Dermis blood vessel endothelial cell (primary cell): ENCODE measurements at places on chromosomes 6 and 20. TPM values are rescaled to one million over a fixed set of nuclear protein-coding genes. Genes with fewer than 3 reads are reported as not detected.
A peak's percentile ranks its signal among the peaks of the same experiment; 100 is the strongest.

DNA sequence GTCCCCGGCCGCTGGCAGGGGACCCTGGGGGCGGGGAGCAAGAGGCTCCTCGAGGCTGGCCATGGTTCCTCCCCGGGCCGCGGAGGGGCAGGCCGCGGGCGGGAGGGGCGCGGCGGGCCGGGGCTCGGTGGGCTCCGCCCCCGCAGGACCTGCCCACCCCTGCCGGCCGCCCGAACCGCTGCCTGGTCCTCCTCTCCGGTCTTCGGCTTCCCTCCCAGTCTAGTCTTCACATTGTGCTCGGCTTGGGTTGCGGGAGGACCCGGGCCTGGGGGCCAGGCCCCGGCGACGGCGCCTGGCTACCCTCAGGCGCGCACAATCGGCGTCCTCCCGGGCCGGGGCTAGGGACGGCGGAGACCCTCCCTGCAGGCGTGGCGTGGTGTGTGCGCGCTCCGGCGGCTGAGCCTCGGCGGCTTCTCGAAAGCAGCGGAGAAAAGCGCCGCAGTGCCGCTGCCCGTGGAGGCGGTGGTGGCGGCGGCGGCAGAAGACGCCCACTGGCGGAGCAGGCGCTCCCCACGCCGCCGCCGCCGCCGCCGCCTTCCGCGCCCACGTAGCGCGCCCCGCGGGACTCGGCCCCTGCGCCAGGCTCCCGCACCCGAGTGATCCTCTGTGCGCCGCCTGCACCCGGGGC is at the start of gene PDE10A:
PDE10A (minus strand) TSS at position 493 of the 628 bp plus-strand sequence; CDS start at position 63, 430 bp downstream.
- DNase-seq = peak; percentile 76

DNA sequence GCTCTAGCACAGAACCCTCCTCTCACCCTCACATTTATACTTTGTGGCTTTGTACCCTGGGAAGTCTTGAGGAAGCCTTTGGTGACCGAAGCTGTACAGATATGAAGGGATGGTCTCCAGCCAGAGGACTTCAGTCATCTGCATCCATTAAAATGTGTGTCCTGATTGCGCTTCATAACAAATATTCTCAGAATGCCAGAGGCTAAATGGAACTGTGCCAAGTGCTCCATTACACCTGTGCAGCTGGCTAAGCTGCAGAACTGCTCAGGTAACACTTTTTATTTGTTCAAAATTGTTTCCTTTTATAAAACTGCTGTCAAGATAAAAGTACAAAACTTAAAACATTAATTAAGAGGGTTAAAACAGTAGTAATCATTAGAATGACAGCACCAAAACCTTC is 22.3 kb downstream of the TPBG start:
- DNase-seq = no peak

Gene LIME1
- 3.4 and 3.7 TPM in 2 replicates for total RNA-seq

DNA sequence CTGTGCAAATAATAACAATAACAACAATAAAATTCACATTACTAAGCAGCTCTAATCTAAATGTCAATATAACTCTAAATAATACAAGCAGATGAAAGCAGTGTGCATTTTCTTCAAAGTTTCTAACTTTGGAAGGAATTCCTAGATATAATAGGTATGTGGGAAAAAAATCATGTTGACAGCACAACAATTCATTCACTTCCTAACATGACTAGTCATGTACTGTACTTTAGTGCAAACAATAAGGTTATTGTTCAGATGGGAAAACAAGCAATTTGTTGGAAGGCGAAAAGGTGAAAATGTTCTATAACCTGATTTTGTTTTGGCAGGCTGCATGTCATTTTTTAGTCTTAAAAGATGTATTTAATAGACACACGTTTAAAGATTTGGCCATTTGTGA is 484.3 kb upstream of the JAG1 start:
- peak; percentile 76 for DNase-seq

DNA sequence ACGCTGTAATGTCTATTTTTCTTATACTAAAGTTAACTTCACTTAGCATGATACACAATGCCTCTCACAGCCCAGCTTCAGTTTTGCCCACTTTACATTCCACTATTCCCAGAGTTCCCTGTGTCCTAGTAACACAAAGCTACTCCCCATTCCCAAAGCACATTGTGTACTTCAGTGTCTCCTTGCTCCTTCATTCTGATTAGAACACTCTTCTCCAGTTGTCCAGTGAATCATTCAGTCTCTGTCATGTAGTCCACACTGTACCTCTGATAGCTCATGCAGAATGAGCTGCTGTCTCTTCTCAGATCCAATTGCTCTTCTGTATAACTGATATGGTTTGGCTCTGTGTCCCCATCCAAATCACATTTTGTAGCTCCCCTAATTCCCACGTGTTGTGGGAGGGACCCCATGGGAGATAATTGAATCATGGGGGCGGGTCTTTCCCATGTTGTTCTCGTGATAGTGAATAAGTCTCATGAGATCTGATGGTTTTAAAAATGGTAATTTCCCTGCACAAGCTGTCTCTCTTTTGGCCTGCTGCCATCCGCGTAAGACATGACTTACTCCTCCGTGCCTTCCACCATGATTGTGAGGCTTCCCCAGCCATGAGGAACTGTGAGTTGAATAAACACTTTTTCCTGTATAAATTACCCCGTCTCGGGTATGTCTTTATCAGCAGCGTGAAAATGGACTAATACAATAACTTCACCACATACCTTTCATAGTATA is 2.1 kb upstream of the TMX4 start:
- DNase-seq = no peak

GRCh38 chr6:160959726-160960435 is 31.7 kb upstream of the MAP3K4 start:
- DNase-seq = no peak

DNA sequence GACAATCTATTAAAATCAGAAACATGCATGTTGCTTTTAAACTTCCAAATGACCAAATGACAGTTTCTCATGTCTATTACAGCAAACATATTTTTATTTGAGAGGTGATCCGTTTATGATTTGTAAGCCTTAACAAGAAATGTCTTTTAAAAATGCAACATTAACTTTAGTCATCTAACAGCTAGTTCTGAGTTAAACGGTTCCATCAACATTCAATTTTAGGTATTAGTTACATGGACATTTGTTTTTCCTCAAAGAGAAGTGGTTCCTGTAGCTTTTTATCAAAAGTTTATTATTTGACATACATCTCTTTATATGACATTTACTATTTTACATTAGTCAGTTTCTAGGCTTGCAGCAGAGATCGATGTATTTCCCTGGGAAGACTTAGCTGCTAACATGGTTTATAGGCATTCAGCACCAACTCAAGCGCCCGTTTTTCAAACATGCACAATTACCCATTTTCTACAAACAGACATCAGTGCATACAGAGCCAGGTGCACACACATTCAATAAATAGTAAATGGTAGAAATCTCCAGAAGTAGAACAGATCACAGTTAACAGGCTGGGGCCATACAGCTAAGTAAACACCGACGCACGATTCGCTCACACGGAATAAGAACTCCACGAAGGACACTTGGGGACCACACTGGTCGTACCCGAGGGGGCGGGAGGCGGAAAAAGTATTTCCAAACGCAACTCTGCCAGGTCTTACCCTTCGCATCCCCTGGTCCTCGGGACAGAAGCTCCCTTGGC is 882 bp downstream of the CNR1 start:
- DNase-seq = no peak

DNA sequence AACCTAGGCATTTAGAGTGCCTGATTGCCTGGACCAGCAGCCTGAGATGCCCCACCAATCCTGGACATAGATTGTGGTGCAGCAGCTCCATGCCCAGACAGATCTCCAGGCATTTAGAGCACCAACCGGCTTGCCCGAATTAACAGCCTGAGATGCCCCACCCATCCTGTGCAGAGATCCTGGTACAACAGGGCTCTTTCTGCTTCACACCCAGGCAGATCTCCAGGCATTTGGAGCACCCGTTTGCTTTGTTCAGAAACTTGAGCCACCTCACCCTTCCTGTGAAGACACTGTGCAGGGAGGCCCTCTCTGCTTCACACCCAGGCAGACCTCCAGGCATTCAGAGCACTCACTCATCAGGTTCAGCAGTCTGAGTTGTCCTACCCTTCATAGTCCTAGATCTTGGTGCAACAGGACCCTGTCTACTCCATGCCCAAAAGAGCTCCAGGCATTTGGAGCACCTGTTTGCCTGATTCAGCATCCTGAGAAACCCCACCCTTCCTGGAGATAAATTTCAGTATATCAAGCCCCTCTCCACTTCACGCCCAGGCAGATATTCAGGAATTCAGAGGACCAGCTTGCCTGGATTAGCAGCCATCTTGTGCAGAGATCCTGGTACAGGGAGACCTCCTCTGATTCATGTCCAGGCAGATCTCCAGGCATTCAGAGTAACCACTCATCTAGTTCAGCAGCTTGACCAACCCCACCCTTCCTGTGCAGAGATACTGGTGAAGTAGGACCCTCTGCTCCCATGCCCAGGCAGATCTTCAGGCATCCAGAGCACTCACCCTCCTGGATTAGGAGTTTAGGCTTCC is 189.2 kb upstream of the FERMT1 start:
- DNase-seq = no peak

DNA sequence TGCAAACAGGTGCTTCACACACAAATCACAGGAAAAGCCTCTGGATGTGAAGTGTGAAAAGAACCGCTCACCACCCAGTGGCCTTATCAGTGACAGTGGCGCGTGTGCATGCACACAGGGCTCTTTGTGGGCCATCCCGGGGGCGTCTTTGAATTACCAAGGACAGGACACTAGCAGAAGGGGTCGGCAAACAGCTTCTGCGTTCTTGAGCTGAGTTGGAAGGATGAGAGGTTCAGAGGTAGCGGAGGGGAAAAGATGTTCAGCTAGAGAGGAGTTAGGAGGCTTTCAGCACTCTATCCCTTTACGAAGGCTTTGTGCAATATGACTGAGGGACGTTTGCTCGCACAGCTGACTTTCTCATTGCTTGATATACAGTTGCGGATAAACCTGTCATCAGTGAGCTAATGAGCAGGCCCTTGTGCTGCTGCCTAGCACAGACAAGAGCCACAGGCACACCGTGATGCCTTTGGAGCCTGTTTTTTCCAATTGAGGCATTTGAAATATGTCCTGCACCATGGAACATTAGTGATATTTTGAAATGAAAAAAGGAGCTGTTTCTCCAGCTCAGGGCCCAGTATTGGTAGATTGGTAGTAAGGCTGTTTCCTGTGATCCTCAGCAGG is 83.1 kb downstream of the IYD start:
- DNase-seq = no peak

- no peak for DNase-seq
Measured at GRCh38 chr6:44734886-44735629, 347.6 kb downstream of the CDC5L start.

DNA sequence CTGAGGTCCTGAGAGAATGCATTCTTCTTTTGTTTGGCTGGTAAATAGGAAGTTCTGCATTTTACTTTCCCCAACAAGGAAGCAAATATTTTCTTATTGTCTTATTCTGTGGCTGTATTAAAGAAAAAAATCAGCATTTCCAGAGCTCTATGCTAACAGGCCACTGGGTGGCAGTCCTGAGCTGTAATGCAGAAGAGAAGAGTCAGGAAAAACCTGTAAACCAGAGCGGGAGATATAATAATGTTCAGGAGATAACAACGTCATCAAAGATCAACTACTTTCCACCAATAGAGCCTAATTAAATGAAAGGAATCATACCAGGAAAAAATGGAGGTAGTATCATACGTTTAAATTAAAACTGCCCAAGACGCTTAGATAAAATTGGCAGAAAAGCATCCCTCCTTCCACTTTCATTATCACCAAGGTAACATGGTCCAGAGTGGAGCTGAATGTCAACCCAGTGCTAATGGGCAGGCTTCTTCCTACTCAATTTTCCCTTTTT is 55.6 kb upstream of the CARMIL1 start:
- DNase-seq = peak; percentile 82

Gene HSPA12B
- 15.1 and 16.7 TPM in 2 replicates for total RNA-seq

GRCh38 chr6:63553208-63553607 is 19.1 kb upstream of the LOC128125822 start:
- DNase-seq = no peak

GRCh38 chr6:154705471-154706113 is 27.6 kb upstream of the SCAF8 start:
- no peak for DNase-seq

DNA sequence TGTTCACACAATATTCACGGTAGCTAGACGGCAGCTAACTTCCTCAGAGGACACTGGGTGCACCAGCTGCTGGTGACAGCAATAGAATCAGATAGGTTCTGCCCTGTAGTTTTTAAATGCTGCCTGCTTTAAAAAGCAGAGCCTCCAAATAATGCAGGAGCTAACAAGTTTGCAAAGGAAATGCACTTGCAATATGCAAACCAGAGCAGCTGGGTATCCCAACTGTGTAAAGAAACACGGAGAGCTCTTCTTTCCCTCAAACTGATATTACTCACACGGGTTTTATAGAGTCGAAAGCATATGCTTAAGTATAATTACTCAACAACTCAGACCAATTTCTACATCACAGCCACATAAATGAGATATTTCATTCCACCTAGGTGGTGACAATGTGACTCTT is 432.7 kb downstream of the TFAP2A start:
- no peak for DNase-seq

Gene FGD2
- total RNA-seq = not detected in 2 replicates

DNA sequence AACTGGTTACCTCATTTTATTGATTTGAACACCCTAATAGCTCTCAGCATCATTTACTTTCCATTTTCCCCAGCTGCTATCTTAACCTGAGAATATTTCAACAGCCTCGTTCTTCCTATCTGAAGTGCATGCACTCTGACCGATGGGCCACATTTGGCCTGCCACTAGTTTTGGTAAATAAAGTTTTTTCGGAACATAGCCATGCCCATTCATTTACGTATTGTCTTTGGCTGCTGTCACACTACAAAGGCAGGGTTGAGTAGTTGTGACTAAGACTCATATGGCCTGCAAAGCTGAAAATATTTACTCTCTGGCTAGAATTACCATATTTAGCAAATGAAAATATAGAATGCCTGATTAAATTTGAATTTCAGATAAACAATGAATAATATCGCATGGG is 10.8 kb downstream of the ADGRF4 start:
- DNase-seq = no peak

- no peak for DNase-seq
Measured at GRCh38 chr6:114611696-114612095, 268.9 kb upstream of the HS3ST5 start.

Gene TGM6
- not detected in 2 replicates for total RNA-seq

- DNase-seq = no peak
Measured at GRCh38 chr6:150588888-150589499, 10.7 kb upstream of the PLEKHG1 start.

GRCh38 chr6:78300885-78301284 is 566.5 kb upstream of the IRAK1BP1 start:
- DNase-seq = no peak

GRCh38 chr6:133918208-133918930 is 29.5 kb downstream of the TCF21 start:
- DNase-seq = no peak

GRCh38 chr6:137919837-137920730 is 53.0 kb downstream of the TNFAIP3 start:
- DNase-seq = no peak
